AG09309 (cell line): ENCODE measurements at places on chromosomes 16 and 17.

- no peak for DNase-seq
Observed at GRCh38 chr17:45290269-45290765, 26.5 kb downstream of the MAP3K14 start.

DNA sequence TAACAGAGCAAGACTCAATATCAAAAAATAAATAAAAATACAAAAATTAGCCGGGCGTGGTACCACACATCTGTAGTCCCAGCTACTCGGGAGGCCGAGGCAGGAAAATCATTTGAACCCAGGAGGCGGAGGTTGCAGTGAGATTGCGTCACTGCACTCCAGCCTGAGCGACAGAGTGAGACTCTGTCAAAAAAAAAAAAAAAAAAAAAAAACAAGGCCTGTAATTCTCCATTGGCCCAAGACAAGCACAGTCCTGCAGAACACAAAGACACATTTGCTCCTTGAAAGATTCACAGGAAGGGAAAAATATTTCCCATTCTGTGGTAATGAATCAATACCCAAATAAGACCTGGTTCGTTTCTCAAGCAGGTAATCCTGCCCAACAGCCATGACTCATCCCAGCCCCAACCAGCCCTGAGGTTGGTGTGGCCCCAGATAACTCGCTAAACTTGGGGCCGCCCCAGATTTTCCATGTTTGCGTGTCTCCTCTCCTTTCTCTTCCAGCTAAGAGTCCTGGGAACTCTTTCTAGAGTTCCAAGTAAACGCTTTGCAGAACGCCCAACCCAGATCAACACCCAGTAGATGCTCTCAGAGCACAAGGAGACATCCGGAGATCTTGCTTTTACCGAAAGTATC, 40.3 kb upstream of the SNN start:
- DNase-seq, result peak; percentile 57

- no peak for DNase-seq
Observed at GRCh38 chr16:30660424-30661261, 2.4 kb downstream of the FBRS start.

DNA sequence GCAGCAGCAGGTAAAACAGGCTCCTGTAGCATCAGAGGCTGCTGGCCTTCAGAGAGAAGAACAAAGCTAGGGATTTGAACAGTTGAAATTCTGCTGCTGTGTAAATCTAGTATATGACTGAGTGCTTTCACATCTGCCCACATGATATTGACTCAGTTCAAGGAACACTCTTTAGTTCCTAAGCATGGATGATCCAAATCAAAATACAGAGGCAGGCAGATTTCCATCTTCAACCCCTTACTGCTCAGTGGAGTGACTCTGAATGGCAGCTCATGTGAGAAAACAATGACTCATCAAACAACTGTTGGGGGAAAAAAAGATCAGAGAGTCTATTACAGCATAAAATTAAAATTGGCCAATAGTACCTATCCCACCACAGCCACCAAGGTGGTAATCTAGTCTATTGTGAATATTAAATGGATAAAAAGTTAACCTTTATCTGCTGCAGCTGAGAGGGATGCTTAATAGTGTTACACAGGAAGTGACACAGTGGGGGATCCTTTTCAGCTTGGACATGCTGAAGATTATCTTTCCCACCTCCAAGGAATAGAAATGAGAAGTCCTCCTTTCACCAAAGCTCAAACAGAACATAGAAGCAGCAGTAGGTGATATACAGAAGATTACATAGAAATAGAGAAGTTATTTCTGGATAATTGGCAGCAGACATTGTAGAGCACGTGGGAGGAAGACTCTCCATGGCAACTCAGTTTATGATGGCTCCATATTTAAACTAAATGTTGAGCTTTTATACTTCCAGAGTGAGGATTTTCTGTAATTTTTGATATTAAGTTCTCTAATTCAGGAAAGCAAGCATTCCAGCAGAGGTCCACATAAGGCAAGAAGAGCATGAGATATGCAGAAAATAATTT, 239.7 kb upstream of the ERCC4 start:
- DNase-seq, result no peak

DNA sequence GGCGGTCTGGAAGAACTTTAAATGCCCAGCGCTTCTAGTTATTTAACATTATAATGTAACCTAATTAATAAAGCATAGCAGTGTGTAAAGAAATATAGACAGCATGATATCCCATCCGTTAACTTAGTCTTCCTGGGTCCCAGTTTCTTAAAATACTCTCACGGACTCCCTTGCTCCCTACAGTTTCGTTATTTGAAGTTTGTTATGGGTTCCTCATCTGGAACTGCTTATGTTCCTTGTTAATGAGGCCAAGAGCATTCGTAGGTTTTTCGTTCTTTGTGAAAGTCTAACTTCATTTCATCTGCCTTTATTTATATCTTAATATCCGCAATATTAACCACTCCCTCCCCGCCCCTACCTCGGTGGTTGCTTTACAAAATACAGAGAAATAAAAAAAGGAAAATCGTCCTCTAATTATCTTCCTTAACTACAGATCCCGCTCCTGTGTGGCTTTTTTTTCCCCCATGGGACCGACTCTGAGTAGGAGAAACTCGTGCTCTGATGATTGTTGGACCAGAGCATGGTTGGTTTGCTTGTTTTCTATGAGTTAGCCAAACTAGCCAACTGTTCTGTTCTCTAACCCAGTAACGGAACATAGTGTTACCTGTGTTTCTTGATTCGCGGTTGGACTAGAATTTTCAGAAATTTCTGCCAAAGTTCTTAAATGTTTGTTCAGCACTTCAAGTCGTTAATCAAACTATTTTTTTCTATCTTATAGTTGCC, 863 bp downstream of the ADPRM start:
- no peak for DNase-seq

DNA sequence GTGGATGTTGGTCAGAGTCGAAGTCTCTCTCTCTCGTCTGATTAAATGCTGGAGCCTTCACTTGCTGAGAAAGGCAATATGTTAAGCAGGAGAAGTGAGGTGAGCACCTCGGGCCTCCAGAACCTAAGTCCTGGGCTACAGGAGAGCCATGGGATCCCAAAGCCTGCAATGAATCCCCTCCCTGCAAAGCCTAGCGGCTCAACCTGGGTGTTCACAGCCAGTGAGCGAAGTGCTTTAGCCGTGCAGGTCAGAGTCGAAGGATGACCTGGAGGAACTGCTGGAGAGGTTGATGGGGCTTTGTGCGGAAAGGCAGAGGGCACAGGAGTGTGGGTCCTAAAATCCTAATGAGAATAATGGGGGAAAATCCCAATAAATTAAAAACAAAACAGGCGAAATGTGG, 267.8 kb downstream of the ENGASE start:
- DNase-seq, result no peak

DNA sequence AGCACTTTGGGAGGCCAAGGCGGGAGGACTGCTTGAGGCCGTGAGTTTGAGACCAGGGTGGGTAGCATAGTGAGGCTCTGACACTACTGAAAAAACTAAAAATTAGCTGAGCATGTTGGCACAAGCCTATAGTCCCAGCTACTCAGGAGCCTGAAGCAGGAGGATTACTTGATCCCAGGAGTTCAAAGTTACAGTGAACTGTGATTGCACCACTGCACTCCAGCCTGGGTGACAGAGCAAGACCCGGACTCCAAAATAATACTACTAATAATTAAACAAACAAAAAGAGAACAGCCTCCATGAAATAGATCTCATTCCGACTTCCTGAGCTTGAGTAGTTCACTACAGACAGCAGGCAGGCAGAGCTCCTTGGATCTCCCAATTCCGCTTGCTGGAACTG, 2.7 kb upstream of the RBBP6 start:
- DNase-seq, result no peak

- no peak for DNase-seq
Observed at GRCh38 chr16:4265676-4266075, 7.1 kb downstream of the TFAP4 start.

GRCh38 chr16:72042157-72042660, 12.1 kb upstream of the HP start:
- no peak for DNase-seq
